ENCODE measurements at places on chromosomes 1 and 21.

DNA sequence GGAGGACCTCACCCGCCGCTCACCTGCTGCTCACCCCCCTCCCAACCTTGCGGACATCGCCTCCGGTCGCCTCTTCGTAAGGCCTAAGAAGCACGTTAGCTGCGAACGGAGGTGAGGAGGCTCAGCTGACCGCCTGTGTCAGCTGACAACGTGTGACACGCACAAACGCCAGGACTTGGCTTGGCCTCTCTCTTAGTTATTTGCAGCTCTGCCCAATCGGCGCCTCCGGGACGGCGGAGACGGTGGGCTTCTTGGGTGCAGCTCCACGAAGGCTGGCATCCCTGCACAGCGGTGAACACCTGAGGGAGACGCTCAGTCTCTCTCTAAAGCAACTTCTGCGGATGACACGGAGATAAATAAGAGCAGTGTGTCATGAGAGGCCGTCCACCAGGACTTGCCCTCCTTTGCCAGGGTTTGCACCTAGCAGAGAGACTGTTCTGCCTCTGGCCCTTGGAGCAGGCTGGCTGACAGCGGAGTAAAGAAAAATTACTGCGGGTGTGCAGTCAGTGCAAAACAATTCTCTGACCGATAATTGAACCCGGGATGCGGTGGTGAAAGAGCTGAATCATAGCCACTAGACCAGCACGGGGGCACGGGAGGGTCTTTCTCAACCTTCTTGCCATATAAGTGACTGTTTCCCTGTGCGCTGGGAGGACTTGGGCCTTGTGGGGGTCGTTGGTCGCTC, 318.9 kb downstream of the FAM72C start:
- no peak for DNase-seq

DNA sequence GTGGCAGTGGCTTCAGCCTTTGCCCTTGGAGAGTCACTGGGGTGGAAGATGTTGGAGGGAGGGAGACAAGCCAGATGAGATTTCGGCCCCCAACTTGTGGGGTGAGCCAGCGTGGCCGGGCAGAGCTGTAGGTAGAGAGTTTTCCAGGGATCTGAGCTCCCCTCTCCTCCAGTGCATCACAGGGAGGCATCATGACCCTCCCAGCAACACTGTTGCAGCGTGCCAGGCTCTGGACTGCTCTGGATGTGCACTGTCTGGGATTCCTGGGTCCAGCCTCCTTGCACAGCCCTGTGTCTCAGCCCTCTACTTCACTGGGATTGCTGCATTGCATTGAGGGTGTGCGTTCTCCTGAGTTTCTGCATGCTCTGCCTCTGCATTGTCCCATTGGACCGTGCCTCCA, 8.9 kb downstream of the PTPRU start:
- DNase-seq = no peak

DNA sequence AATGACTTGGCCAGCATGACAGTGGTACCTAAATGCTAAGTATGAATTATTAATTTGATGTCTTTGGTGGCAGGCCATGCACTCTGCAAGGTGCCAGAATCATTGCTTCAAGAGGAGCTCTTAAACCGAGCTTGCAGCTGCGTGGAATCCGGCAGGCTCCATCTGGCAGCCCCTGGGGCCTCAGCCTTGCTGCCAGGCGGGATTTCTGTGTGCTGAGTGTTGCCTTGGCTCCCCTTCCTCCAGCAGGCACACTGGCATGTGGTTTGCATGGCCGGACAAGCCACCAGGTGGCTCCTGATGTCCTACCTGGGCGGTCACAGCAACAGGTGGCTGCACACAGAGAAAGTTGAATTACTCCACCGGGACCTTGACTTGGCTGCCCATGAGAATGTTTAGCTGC, 155.4 kb downstream of the URB2 start:
- DNase-seq = no peak

GRCh38 chr1:204711947-204712701, 26.6 kb upstream of the LRRN2 start:
- DNase-seq = no peak

DNA sequence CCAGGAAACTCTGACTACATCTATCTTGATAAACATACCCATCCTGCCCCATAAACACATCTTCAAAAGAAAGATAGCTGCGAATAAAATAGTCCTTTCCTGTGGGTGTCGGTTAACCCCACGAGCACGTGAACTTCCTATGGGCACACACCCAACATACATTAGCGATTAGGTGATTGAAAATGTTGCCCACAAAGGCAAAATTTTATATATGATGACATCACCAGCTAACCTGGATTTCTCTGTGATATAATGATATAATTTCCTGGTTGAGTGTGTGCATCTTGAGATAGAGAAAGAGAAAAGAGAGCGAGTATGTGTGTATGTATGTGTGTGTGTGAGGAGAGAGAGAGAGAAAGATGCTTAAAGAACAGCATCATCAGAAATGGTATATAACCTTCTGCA, 296.1 kb downstream of the PTPRC start:
- DNase-seq = peak; percentile 65

GRCh38 chr1:25126562-25126961, 105.7 kb downstream of the SYF2 start:
- DNase-seq = no peak

- no peak for DNase-seq
These were observed 35.0 kb downstream of the NAV1 start for GRCh38 chr1:201573923-201574322.

- no peak for DNase-seq
These were observed 272.5 kb downstream of the TM2D1 start for GRCh38 chr1:61452176-61453035.

DNA sequence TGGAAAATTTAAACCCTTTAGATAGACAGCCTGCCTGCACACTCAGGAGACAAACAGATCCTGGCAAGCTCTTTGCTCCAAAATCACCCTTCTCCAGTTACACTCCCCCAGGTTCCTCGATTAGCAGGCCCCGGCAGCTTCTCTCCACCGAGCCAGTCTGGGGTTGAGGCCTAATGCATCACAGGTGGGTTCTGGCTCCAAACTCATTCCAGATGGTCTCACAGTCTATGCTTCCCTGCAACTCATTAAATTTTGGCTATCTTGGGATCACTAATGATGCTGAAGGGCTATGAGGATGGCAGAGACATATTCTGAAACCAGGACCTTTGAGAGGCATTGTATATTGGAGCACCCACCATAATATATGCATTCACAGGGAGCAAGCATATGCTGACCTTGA, 559.8 kb upstream of the USP24 start:
- DNase-seq = no peak

DNA sequence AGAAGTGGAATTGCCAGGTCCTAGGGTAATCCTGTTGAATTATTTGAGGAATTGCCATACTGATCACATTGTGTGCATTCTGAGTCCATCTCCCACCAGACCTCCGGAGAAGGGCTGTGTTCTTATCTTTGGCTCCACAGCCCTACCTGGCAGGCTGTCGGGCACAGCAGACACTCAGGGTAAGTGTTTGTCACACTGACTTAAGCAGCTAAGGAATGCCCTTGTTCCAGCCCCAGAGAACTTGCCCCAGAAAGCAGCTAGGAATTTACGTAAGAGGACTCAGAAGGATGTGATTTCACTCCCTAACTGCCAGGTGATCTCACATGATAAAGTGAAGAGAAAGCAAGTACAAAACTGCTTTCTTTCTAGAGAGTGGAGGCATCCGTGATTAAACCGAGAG, 21.0 kb downstream of the VASH2 start:
- DNase-seq = no peak

GRCh38 chr1:69994241-69994640, 211.1 kb downstream of the LRRC40 start:
- DNase-seq = no peak

- DNase-seq = no peak
These were observed 32.6 kb upstream of the NEK2 start for GRCh38 chr1:211708006-211708405.

GRCh38 chr1:72182859-72183258, 99.5 kb downstream of the NEGR1 start:
- DNase-seq = no peak

- no peak for DNase-seq
These were observed 145.1 kb downstream of the CASZ1 start for GRCh38 chr1:10651389-10651766.

DNA sequence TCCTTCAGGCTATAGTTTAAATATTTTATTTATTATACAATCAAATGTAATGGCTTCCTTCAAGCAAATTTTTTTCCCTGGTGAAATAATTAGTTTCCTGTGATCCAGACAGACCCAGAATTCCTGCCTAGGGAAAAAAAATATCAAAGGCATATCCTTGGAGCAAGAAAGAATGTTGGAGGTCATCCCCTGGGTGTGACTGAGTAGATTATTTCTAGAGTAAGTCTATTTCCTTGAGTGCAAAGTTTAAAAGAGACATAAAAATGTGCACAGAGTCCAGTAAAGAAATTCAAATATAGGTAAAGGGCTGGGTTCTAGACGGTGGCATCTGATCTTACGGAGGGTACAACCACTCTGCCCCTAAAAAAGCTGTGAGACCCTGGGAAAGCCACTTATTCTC, 32.2 kb upstream of the SAMD13 start:
- DNase-seq = no peak

DNA sequence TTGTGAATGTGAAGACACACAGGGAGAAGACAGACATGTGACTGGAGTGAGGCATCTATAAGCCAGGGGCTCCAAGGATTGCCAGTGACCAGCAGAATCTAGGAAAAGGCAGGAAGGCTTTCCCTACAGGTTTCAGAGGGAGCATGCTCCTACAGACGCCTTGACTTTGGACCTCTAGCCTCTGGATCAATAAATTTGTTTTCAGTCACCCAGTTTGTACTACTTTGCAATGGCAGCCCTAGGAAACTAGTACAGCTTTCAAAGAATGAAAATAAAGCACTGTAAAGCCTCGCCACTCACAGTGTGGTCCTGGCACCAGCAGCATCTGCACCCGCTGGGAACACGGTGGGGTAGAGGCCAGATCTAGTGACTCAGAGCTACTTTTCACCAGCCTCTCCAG, 510.0 kb downstream of the LTN1 start:
- no peak for DNase-seq

DNA sequence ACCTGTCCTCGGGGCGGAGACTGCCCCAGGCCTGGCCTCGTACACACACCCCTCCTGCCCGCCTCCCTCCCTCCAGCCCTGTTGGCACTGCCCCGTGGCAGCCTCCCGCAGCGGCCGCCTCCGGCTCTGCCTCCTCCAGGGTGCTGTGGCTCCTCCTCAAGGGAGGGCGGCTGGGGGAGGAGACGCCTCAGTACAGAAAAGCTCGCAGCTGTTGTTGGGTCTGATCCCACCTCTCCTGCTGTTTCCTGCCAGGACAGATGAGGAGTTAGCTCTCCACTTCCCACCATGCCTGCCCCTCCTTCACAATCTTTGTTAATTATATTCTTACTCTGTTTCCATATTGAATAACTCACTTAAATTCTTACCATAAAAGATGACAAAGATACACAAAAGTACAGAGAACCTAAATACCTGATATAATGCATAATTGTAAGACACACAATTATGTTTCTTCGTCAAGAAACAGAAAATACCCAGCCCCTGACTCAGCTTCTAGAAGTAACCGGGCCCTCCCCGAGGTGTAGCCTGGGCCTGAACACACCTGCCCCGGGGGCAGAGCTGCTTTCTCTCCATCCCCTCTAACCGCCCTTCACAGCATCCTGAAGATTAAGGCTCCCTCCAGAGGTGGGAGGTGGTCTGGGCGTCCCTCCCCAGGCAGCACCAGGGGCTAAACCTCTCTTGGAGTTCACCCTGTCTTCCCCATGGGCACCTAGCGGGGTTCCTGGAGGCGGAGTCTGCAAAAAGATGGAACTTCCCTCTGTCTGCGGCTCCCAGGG, 30.6 kb upstream of the COL6A1 start:
- no peak for DNase-seq

DNA sequence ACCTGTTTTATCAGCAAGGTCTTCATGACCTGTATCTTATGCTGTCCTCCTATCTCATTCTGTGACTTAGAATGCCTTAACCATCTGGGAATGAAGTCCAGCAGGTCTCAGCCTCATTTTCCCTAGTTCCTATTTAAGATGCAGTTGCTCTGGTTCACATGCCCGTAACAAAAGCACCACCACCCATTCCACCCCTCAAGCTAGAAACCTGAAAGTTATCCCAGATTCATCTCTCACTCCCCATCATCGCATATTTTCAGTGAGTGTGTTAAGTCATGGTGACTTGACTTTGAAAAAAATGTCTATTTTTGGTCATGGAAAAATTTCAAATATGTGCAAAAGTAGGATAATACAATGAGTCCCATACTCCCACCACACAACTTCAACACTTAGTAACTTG, 11.7 kb downstream of the HMGN2 start:
- DNase-seq = no peak

DNA sequence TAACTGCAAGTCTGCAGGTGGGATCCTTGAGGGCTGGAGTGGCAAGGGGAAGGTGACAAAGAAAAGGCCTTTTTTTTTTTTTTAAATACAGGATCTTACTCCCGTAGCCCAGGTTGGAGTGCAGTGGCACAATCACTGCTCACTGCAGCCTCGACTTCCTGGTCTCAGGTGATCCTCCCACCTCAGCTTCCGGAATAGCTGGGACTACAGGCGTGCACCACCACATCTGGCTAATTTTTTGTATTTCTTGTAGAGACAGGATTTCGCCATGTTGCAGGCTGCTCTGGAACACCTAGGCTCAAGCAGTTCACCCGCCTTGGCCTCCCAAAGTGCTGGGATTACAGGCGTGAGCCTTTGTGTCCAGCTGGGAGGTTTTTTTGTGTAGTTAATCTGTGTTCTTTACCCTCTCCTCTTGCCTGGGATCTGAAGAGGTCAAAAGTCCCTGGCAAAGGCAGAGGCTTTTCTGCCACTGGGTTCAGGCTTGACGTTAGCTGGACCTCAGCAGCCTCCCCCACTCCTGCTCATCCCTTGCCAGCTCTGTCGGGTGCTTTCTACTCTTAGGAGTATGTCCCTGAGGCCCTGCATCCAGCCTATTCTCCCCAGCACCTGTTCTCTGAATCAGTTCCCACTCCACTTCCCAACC, 5.2 kb downstream of the IL6R start:
- peak; percentile 49 for DNase-seq

DNA sequence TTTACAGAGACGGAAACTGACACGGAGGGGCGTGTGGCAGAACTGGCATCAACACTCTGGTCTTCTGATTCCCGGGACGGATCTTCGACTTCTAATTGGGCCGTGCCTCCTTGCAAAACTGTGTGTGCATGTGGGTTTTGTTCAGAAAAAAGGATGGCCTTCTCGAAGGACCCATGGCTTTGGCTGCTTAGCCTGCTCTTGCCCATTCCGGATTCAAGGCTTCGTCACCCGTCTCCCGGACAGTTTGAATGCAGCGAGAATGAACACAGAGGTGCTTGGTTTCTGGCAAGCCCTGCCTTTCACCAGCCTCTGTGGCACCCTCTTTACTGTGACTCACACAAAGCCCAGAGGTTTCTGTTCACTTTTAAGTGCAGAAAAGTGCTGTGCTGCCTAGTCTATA, 120.1 kb downstream of the PRDM2 start:
- DNase-seq = no peak
